ENCODE measurements at places on chromosomes 7 and 10. TPM values are rescaled to one million over a fixed set of nuclear protein-coding genes. Genes with fewer than 3 reads are reported as not detected.

The PAPSS2 gene
- total RNA-seq, result 57.9 TPM

The DDC gene
- total RNA-seq, result not detected

The HOXA10 gene
- 9.9 TPM for total RNA-seq

The C10orf62 gene
- not detected for total RNA-seq

The NXPH1 gene
- total RNA-seq, result not detected

The SORCS1 gene
- not detected for total RNA-seq

The OR2A7 gene
- 0.20 TPM for total RNA-seq

The GDF2 gene
- total RNA-seq, result not detected

The MKI67 gene
- 43.2 TPM for total RNA-seq

The MYO1G gene
- under 0.01 TPM for total RNA-seq

The GALNT17 gene
- total RNA-seq, result 0.37 TPM

The LRRC17 gene
- 9.6 TPM for total RNA-seq

The LRRD1 gene
- 0.20 TPM for total RNA-seq

The ANKRD2 gene
- 2.9 TPM for total RNA-seq

The CAMK2G gene
- 22.1 TPM for total RNA-seq

The POLR2J3 gene
- 30.9 TPM for total RNA-seq

The PAX4 gene
- total RNA-seq, result not detected

The GTF2IRD2 gene
- 3.5 TPM for total RNA-seq
